ENCODE measurements at places on chromosomes 5 and 9. TPM values are rescaled to one million over a fixed set of nuclear protein-coding genes. Genes with fewer than 3 reads are reported as not detected.

PAPPA gene
- total RNA-seq = 5.0 TPM

ANKRD20A1 gene
- not detected for total RNA-seq

CSF2 gene
- total RNA-seq = not detected

RICTOR gene
- 28.3 TPM for total RNA-seq

TPD52L3 gene
- not detected for total RNA-seq

CCNJL gene
- 0.83 TPM for total RNA-seq

PCDHB4 gene
- total RNA-seq = 5.1 TPM

EQTN gene
- total RNA-seq = not detected

MARCOL gene
- total RNA-seq = not detected

ANKRD31 gene
- total RNA-seq = under 0.01 TPM

HSDL2 gene
- 34.3 TPM for total RNA-seq

RASGRF2 gene
- total RNA-seq = 6.7 TPM

COL27A1 gene
- 2.5 TPM for total RNA-seq

POU5F2 gene
- 0.52 TPM for total RNA-seq

SOHLH1 gene
- total RNA-seq = not detected

CTXN3 gene
- not detected for total RNA-seq

TTC16 gene
- total RNA-seq = under 0.01 TPM

AIF1L gene
- total RNA-seq = 9.1 TPM

SPATA31A3 gene
- total RNA-seq = not detected

IFNK gene
- not detected for total RNA-seq

C1QTNF2 gene
- total RNA-seq = 1.3 TPM

C7 gene
- 713 TPM for total RNA-seq

RALGPS1 gene
- 11.9 TPM for total RNA-seq

PCAT7 gene
- total RNA-seq = not detected

PDE6A gene
- not detected for total RNA-seq

C9 gene
- total RNA-seq = not detected

ZNF618 gene
- total RNA-seq = 4.5 TPM

SLC4A9 gene
- not detected for total RNA-seq

SPINK4 gene
- not detected for total RNA-seq

TAS2R1 gene
- total RNA-seq = not detected

HSD17B3 gene
- total RNA-seq = not detected

PPP3R2 gene
- not detected for total RNA-seq

FPGS gene
- total RNA-seq = 36.1 TPM

RNF183 gene
- total RNA-seq = not detected

CD14 gene
- 34.9 TPM for total RNA-seq

DNM1 gene
- 27.0 TPM for total RNA-seq

ORM2 gene
- total RNA-seq = not detected

GHR gene
- 5.3 TPM for total RNA-seq
